AG08395 (cell line): ENCODE measurements at places on chromosomes 4 and X.

GRCh38 chr4:186724864-186725468, 1.3 kb upstream of the FAT1 start:
- DNase-seq, result no peak

DNA sequence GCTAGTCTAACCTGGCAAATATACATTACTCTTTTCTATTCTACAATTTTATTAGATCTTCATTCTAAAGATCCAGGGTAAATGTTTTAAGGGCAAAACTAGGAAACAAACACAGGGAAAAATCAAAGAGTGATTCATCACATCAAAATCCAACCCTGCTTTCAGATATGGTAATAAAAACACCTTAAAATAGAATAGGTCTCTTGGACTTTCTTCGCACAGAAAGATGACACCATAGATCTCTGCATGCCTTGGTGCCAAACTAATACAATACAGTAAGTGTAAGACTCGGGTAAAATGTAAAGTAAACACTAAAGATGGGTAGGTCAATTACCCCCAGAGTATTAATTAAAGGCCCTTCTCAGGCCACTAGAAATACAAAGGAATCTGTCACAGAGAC, 34.2 kb downstream of the LDB2 start:
- no peak for DNase-seq

DNA sequence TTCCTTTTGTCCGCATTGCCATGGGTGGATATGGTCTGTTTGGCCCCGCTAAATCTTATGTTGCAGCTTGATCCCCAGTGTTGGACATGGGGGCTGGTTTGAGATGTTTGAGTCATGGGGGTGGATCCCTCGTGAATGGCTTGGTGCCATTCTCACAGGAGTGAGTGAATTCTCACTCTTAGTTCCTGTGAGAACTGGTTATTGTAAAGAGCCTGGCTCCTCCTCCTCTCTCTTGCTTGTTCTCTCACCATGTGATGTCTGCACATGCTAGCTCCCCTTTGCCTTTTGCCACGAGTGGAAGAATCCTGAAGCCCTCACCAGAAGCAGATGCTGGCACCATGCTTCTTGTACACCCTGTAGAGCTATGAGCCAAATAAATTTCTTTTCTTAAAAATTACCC, 22.6 kb upstream of the STBD1 start:
- no peak for DNase-seq

GRCh38 chrX:48852857-48853256, 17.4 kb upstream of the PCSK1N start:
- DNase-seq, result no peak

- no peak for DNase-seq
Measured at GRCh38 chr4:24768006-24768405, 27.4 kb upstream of the SOD3 start.

DNA sequence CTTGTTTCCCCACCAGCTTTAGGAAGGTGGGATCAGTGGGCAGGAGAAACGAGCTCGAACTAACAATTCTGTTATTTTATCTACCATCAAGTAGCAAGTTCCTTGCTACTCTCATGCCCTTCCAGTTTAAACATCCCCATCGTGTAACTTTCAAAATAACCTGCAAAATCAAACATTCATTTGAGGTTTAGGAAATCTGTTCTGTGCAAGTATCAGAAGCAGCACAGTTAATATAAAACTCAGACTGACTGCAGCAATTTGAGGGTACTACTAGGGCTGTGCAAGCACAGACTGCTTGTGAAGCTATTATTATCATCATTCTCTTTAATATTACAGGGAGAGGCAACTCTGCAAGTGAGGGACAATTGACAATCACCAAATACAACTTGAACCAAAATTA, 48.0 kb downstream of the CHST7 start:
- no peak for DNase-seq

- DNase-seq, result no peak
Measured at GRCh38 chrX:117996408-117996807, 120.2 kb downstream of the KLHL13 start.

DNA sequence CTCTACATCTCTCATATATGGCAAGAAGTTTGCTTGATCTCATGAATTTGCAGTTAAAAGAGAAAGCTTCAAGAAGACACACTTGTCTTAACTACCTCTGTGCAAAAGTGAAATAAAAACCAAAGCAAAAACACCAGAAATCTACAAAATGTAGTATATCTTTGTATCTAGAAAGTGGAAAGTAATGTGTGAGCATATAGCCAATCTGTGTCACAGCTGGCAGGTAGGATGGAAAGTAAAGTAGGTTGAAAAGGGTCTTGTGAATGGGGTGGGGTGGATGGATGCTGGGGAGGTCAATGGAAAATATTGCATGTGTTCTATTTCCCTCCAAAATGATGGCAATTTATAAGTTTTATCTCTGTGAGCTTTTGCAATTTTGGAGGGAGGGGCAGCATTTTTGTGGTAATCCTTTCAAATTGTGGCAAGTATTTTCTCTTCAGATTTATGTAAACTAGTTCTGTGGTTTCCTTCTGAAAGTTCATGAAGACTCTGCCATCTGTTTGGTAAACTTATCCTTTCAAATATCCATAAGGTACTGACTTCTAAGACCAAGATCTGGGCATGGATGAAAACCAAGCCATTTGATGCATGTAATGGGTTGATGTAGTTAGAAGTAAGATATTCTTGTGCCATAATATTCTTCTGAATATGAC, 215.9 kb upstream of the GIMD1 start:
- DNase-seq, result peak; percentile 14

DNA sequence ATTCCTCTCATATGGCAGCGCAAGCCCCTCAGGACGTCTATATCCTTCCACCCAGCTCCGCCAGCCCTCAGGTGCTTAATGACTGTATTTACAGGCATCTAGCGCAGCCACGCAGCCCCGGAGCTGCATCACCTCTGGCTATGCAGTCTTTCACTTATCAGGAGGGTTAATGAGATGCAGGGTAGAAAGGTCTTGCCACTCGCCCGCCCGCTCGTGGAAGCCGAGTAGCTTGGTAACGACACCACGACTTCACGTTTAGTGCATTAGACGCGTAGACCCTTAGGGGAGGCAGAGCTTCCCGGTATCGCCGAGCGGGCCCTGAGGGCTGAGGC, 1.5 kb upstream of the SLC16A2 start:
- DNase-seq, result no peak

GRCh38 chr4:3481783-3482393, 18.8 kb downstream of the DOK7 start:
- no peak for DNase-seq

- DNase-seq, result no peak
Measured at GRCh38 chr4:6115342-6115741, 85.0 kb downstream of the JAKMIP1 start.

DNA sequence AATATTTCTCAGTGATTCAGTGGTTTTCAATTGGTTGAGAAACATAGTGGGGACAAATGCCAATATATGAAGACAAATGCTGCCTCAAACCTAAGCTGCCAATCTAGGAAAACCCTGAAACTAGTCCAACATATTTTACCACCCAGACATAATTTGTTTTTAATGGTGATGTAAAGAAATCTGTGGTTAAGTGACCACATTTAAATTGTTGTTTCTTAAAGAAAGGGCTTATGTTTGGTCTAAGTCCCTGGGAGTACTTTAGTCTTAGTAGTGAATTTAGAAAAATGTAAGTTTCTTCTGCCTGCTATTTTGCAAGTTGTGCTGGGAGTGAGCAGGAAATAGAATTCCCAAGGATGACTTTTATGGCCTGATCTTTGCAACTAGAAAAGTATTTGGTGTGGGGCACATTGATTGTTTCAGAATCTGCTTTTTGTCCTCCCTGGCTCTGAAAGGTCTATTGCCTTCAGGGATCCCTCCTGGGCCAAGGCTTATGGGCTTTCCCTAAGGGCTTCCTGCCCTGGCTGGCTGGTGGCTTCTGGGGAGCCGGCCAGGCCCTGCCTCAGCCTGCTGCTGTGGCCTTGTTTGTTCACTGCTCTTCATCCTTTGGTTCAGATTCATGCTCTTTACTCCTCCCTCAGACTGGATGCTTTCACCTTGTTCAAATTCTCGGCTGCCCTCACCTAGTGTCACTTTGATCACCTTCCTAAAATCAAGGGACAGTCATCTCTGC, 169.8 kb upstream of the JADE1 start:
- DNase-seq, result peak; percentile 11

- DNase-seq, result no peak
Measured at GRCh38 chrX:108160309-108160708, 68.7 kb downstream of the ATG4A start.

- DNase-seq, result no peak
Measured at GRCh38 chrX:151206871-151207270, 30.5 kb downstream of the GPR50 start.

- DNase-seq, result no peak
Measured at GRCh38 chr4:172207258-172207657, 394.1 kb downstream of the GALNTL6 start.

- no peak for DNase-seq
Measured at GRCh38 chrX:7110821-7111276, 36.7 kb upstream of the STS start.

DNA sequence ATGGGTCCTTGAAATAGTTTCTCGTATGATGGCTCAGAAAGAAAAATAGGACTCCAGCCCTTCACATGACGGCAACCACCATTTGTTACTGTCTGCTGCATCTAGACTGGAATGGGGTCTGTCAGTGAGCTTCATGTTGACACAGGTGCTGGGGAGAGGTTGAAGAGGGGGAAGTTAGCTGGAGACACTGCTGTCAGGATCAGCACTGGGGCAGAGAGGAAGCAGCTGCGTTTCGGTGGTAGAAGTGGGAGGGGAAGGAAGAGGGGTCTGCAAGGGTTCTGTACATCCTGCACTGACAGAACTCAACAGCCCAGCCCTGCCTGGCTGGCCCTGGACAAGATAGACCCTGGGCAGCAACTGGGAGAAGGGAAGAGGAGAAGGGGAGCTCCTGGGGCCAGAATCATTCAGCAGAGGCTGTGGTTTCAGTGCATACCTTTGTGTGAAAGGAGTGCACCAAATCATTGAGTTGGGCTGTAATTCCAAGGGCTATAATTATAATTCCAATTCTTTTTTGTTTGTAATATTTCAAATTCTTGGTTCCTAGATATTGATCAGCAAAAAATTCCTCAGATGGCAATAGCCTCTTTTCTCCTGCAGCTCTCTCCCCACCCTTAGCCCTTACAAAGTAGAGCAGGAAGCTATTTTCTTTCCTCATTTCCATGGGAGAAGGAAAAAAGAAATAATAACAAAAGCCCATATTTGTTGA, 119.4 kb upstream of the C1GALT1C1 start:
- DNase-seq, result no peak

DNA sequence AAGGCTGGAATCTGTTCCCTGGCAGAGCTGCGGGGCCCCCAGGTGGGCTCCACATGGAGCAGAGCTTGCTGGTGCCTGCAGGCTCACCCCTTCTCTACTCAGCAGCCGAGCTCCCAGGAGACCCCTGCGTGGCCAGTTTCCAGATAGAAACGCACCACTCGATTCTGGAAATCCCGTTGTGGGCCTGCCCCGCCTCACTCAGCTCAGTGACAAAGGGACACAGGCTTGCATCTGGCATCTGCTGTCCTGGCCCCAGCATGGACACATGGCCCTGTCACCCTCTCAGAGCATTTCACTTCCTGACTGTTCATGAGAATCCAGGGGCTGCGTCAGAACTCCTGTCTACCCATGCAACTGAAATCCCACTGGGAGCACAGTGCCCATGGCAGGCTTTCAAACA, 20.5 kb upstream of the C4orf50 start:
- DNase-seq, result no peak

- DNase-seq, result peak; percentile 39
Measured at GRCh38 chrX:107674480-107675364, 46.4 kb downstream of the PRPS1 start.

- DNase-seq, result no peak
Measured at GRCh38 chr4:179595671-179596410, 2153.6 kb upstream of the AGA start.

DNA sequence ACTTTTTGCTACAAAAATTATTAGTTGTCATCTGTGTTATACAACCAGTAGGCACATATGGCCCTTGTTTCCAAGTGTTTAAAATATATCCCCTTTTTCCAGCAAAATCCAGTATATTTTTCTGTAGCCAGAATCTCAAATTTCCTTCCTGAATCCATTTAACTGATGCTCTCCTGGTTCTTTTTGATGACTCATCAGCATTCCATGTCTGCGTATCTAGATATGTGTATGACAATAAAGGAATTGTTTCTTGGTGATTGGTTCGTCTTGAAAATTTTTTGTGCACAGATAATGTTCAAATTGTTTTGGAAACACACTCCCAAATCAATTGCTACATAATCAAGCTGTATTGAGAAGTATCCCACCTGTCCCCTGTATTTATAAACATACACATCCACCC, 98.3 kb downstream of the ITM2A start:
- DNase-seq, result no peak

DNA sequence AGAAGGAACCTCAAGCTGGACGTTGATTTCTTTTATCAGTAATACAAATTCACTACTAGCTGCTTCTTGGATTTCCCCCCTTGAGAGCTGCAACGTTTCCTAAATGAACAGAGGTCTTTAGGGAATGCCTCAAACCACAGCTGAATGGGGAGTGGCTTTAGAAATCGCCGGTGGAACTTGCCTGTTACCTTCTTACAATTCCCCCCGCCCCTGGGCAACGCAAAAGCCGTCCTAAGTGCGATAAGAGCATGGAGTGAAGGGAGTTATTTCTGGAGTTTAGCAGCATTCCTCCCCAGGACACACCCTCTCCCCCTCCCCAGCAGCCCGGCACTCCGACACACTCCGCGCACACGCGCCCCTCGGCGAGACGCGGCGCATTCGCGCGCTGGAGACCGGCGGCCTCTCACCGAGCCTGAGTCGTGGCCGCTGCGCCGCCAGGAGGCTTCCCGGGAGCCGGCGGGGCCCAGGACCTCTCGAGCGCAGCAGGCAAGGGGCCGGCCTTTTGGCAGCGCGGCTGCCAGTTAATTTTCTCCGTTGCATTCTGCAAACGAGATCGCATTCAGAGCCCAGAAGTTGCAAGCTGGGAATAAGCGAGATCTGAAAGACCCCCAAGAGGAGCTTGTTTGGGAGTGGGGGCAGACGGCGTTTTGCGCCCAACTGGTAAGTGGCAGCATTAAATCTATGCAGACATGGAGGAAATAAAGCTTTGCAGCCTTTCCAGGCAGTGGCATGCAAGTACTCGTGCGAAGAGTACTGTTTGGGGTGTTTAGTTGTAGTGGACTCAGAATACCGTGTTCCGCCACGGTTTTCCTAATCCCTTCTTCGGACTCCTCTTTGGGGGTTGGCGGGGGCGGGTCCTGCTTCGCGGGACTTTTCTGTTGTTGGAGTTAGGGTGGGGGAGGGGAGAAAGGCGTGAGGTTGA, 134.7 kb downstream of the PALLD start:
- DNase-seq, result peak; percentile 45
